AG08395 (cell line): ENCODE measurements at places on chromosomes 6 and 20.
A peak's percentile ranks its signal among the peaks of the same experiment; 100 is the strongest.

DNA sequence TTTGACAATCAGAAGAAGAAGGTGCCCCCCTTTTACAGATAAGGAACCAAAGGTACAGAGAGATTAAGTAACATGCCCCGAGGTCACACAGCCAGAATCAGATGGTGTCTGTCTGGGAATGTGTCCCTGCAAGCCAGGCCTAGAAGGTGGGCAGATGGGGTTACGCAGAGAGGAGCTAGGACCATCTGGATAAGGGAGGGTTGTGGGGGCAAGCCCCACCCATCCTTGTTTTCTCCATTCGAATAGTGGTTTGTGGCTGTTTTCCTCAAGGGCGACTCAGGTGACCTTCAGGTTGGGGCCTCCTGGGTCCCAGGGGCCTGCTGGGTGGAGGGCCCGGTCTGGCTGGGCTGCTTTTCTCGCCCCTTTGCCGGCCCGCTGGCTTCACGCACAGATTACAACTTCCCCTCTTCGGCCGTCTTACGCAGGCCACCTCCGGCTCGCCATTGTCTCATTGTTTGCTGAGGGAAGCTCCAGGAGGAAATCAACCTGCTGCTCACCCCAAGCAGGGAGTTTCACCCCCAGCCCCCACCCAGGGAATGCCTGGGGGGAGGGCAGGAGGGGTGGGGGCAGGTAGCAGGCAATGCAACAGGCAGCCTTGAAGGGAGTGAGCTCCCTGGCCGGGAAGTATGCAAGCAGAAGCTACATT is 30.8 kb upstream of the CSNK2A1 start:
- DNase-seq, result no peak

DNA sequence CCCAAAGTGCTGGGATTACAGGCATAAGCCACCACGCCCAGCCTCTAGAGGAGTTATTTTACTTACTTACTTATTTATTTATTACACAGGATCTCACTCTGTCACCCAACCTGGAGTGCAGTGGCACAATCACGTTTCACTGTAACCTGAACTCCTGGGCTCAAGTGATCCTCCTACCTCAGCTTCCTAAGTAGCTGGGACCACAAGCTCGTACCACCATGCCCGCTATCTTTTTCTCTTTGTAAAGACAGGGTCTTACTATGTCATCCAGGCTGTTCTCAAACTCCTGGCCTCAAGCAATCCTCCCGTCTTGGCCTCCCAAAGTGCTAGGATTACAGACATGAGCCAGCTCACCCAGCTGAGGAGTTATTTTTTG is 1.6 kb upstream of the TRIB3 start:
- no peak for DNase-seq

DNA sequence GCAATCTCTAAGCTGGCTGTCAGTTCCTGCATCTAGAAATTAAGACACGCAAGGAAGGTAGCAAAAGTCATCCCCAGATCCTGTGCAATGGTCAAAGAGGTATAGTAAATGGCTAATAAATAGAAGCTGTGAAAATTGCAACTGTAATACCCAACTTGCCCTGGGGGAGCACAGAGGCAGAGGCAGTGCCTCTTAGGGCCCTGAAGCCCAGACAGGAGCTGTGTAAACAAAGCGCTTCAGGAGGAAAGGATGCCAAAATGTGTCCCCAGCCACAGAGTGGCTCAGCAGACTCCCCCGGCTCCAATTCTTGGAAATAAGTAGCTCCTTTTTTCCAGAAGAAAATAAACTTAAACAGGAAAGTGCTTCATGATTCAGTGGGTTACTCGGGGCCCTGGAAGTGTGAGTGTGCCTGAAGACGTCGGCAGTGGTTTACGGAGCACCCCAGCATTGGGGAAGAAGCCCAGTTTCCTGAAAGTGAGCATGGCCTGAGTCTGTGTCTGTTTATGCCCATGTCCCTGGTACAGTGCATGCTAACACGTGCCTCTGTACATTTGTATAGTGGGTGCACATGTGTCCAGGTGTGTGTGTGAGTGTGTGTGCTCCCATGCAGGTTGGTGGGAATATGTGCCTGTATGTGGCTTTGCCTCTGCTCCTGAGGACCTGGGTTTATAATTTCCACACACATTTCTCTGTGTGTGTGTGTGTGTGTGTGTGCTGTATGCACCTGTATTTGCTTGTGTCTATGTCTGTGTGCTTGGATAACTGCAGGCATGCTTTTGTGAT is 246.7 kb downstream of the MAFB start:
- peak; percentile 10 for DNase-seq

- no peak for DNase-seq
Observed at GRCh38 chr6:36358226-36358915, 21.7 kb upstream of the BNIP5 start.

GRCh38 chr6:30326526-30327231 is at the start of gene TRIM39:
Gene TRIM39, plus strand, starts transcription at chr6:30326927. Its CDS starts 2,391 bp downstream, at chr6:30329318.
- DNase-seq, result peak; percentile 92
